ENCODE measurements at places on chromosomes 4 and X. TPM values are rescaled to one million over a fixed set of nuclear protein-coding genes. Genes with fewer than 3 reads are reported as not detected.

DNA sequence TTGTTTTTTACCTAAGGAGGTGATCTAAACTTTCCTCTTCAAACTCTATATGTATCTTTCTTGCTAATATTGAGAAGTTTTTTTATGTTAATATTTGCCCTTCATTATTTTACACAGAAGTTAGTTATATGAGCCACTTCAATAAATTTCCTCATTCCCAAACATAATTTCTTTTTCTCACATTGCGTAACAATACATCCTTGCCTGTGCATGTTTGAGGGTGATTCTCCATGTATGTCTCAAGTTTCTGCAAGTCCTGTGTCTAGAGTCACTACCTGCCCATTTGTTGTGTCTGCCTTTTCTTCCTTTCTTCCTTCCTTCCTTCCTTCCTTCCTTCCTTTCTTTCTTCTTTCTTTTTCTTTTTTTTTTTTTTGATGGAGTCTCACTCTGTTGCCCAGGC lies 2057.9 kb downstream of the PCDH7 start:
- no peak overlapping the region for H3K4me3 ChIP-seq
- no peaks in the 10 kb centered on the region for H3K4me1 ChIP-seq
- no peak overlapping the region for H3K27ac ChIP-seq
- H3K36me3 ChIP-seq: no peaks in the 10 kb centered on the region

DNA sequence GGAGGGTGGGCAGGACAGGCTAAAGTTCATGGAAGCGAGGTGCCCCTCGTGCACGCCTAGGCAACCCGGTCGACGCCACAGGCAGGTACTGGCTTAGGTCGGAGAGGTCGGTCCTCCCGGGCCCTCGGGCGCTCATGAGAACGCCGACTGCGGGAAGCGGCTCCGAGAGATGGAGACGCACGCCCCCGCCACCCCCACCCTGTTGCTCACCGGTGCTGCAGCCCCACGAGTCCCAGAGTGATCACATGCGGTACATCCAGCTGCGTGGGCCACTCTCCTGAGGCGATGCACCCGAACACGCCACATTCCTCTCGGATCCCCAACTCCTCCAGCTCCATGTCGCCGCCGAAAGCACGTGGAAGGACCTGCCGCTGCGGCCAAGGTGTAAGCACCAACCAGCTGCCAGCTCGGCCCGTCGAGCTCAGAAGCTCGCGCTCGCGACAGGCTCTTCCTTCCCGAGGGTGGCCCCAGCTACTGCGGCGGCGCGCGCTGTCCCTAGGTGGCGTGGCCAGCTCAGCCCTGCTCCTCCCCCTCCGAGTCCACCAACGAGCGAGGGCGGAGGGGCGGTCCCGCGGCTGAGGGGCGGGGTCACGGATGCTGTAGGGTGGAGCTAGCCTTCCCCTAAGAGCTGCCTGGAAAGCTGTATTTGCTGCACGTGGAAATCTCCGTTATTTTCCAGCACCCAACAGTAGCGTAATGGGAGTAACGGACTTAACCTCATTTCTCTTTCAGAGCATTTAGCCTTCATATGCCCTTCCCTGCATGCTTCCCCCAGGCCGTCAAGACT lies at the start of gene PPAT:
PPAT (minus strand) TSS at position 476 of the 787 bp plus-strand sequence; CDS start at position 338, 138 bp downstream.
- no peaks in the 10 kb centered on the region for H3K27me3 ChIP-seq
- no peaks in the 10 kb centered on the region for H3K4me1 ChIP-seq
- peak within 1 kb of the TSS; percentile 97 for H3K27ac ChIP-seq
- no peaks in the 10 kb centered on the region for H3K36me3 ChIP-seq
- H3K4me3 ChIP-seq: peak within 1 kb of the TSS; percentile 85
- DNase-seq: peak; percentile 98

DNA sequence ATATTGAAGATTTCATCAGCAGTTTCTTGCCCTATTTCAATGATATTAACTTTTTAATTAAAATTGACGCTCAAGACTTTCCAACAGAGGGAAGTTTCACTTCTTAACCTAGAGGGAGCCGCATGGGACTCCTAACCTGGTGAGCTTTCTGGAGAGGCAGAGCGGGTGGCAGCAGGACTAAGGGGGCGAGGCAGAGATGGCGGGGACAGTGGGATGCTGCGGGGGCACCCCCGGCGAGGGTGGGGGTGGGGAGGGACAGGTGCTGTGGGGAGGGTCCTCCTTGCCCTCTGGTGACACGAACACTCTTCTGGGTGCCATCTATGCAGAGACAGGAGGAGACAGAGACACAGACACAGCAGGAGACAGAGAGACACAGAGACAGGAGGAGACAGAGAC lies 104.4 kb downstream of the ADRA2C start:
- no peaks in the 10 kb centered on the region for H3K36me3 ChIP-seq
- no peak overlapping the region for H3K27ac ChIP-seq
- no peaks in the 10 kb centered on the region for H3K27me3 ChIP-seq
- H3K4me3 ChIP-seq: no peak overlapping the region

DNA sequence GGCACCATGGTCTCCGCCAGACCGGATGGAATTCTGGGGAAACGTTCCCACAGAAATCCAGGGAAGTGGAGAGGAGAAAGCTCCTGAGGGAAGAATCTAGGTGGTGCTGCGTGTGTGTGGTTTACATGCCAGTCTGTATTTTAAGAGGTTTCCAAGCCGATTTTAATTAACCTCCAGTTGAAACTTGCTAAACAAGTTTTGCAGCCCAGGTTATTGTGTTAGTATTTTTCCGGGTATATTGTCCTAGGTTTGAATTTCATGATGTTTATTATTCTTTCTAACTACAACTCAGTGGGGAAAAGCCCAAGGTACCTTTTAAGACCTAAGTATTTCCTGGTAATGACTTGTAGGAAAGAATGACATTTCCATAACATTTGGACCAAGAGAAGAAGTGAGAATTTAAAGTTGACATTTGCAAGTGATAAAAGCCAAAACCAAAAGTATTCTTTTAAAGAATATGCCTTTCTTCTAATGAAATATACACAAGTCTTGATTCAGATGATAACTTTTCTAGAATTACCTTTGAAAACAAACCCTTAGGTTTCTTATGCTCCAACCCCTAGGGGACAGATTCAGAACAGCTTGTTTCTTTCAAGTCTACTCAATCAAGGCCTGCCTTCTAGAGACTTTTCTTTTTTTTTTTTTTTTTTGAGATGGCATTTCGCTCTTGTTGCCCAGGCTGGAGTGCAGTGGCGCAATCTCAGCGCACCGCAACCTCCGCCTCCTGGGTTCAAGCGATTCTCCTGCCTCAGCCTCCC lies 14.6 kb downstream of the SAT1 start:
- H3K27ac ChIP-seq: no peak overlapping the region
- no peak overlapping the region for H3K4me3 ChIP-seq
- no peaks in the 10 kb centered on the region for H3K27me3 ChIP-seq
- no peaks in the 10 kb centered on the region for H3K36me3 ChIP-seq
- DNase-seq: no peak
- H3K4me1 ChIP-seq: no peaks in the 10 kb centered on the region

DNA sequence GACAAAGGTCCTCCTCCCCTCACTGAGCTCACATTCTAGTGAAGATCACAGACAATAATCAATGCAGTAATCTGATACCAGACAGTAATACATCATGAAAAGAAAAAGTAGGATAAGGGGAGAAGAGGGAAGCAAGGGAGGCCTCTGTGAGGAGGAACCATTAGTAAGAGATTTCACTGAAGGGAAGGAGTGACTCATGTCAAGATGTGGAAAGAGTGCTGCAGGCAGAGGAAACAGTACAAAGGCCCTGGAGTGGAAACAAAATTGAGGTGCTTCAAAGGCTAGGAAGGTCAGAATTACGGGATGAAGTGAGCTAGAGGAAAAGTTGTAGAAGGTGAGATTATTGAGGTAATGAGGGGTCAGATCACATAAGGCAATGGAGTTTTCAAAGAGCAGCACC lies 38.1 kb downstream of the LAMTOR3 start:
- H3K27me3 ChIP-seq: no peaks in the 10 kb centered on the region
- DNase-seq: no peak
- H3K27ac ChIP-seq: no peak overlapping the region
- peaks cover 4% of the 10 kb centered on the region for H3K4me1 ChIP-seq
- H3K4me3 ChIP-seq: no peak overlapping the region

DNA sequence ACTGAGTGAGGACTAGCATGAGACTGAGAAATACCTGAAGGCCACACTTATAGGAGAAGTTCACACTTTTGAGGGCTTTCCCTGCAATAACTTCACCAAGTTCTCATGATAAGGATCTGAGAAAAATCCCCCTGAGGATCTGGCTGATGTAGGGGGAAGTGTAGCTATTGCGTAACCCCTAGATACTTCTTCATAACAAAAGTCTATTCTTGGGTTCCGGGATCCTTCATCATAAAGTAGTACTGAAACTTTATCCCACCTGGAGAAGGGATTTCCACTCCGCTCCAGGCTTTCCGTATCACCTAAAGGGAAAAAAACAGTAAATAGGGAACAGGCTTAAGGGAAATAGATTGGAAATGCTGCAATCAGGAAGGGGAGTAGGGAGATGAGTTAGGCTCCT lies 13.3 kb downstream of the USP27X start:
- H3K36me3 ChIP-seq: no peaks in the 10 kb centered on the region
- no peak for DNase-seq
- H3K27ac ChIP-seq: no peak overlapping the region

PDGFC gene
- polyA plus RNA-seq: 13.8 TPM

SLC10A4 gene
- 0.69 TPM for polyA plus RNA-seq

- no peaks in the 10 kb centered on the region for H3K36me3 ChIP-seq
- H3K27me3 ChIP-seq: no peaks in the 10 kb centered on the region
- no peak for DNase-seq
- no peaks in the 10 kb centered on the region for H3K4me1 ChIP-seq
- H3K4me3 ChIP-seq: no peak overlapping the region
Observed at GRCh38 chrX:63718010-63718694, 66.9 kb downstream of the ARHGEF9 start.

DNA sequence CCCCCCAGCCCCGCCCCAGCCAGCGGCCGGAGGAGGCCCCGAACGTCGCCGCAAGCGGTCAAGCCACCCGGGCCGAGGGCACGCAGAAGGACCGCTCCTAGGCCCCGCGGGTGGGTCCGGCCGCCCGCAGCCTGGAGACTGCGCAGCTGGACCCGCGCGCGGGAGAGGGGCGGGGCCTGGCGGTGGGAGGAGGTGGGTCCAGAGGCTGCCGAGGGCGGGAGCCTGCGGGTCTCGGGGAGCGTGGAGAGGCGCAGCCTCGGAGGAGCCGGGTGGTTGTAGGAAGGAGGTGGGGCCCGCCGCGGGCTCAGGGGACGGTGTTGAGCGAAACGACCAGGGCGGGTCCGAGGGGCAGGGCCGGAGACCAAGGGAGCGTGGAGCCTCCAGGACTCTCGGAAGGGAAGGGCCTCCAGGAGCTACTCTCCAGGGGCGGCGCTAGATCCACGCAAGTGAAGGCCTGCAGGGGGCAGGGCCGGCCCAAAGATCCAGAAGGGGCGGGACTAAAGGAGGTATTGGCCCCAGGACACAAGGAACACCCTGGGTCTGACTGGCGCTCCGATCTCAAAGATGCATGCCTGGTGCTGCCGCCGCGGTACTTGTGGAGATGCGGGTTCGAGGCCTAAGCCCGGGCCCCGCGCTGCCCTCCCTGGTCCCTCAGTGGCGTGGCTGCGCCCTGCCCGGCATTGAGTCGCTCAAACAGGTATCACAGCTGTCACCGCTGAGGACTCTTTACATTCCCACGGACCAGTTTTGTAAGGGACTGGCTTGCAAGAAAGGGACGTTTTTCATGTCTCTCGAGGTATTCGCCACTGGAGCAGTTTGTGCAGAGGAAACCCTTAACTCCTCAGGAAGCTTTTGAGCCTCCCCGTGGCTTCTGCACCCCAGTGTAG lies 5.9 kb downstream of the TIMM17B start:
- peak overlapping the region; percentile 80 for H3K27ac ChIP-seq
- DNase-seq: peak; percentile 90
- H3K4me1 ChIP-seq: peaks cover 5% of the 10 kb centered on the region
- peak overlapping the region; percentile 56 for H3K4me3 ChIP-seq
- no peaks in the 10 kb centered on the region for H3K36me3 ChIP-seq
- H3K27me3 ChIP-seq: no peaks in the 10 kb centered on the region

SLC34A2 gene
- 10.0 TPM for polyA plus RNA-seq

- no peak overlapping the region for H3K27ac ChIP-seq
- H3K4me1 ChIP-seq: no peaks in the 10 kb centered on the region
- no peaks in the 10 kb centered on the region for H3K36me3 ChIP-seq
- H3K27me3 ChIP-seq: no peaks in the 10 kb centered on the region
- no peak for DNase-seq
- H3K4me3 ChIP-seq: no peak overlapping the region
Observed at GRCh38 chr4:10737337-10737736, 52.8 kb upstream of the CLNK start.

FAAH2 gene
- polyA plus RNA-seq: 0.51 TPM

DNA sequence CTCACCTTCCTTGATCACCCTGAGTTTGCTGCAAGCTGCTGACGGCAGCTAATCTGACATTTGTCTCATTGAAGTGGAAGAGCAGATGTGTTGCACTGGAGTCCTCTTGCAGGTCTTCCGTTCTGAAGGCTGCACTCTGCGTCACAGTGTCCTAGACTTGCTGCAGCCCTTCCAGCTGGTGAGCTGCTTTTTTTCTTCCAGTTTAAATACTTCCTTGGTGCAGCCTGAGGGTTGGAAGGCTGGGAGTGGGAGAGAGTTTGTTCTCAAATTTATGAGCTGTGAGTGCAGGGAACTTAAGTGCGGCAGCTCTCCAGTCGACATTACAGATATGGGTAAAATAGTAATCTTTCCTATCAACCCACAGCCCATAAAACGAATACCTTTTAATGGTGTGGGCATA lies 303.6 kb upstream of the FAT1 start:
- H3K4me1 ChIP-seq: no peaks in the 10 kb centered on the region
- H3K36me3 ChIP-seq: no peaks in the 10 kb centered on the region
- no peaks in the 10 kb centered on the region for H3K27me3 ChIP-seq
- H3K4me3 ChIP-seq: no peak overlapping the region

DNA sequence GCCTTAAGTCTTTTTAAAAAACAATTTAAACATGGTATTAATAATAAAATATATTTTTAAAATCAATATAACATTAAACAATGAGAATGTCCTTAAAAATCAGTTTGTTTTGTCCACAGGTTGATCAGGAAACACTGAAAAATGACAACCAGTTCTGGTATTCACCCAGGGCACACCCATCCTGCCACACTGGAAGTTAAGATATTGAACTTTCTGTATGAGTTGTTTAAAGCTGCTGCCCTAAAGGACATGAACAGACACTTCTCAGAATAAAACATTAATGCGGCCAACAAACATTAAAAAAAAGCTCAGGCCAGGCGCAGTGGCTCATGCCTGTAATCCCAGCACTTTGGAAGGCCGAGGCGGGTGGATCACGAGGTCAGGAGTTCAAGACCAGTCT lies 15.0 kb upstream of the HOPX start:
- no peaks in the 10 kb centered on the region for H3K27me3 ChIP-seq
- no peak overlapping the region for H3K27ac ChIP-seq
- no peaks in the 10 kb centered on the region for H3K4me1 ChIP-seq
- no peaks in the 10 kb centered on the region for H3K36me3 ChIP-seq

DNA sequence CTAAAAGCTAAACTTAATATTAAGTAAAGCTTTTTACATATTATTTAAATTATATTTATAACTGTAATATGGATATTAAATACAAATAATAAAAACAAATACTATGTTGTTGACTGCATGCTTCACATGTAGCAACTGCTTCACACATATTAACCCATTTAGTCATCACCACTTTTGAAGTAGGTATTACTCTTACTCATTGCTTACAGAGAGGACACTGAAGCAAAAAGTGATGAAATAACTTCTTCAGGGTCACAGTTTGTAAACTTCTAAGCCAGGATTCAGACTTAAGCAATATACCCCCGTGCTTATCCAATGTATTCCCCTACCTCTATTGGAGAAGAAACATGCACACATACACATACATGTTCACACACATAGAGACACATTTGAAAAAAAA lies 166.6 kb downstream of the DKK2 start:
- no peaks in the 10 kb centered on the region for H3K36me3 ChIP-seq
- H3K27ac ChIP-seq: no peak overlapping the region
- H3K27me3 ChIP-seq: no peaks in the 10 kb centered on the region
- H3K4me1 ChIP-seq: no peaks in the 10 kb centered on the region

- H3K4me1 ChIP-seq: peaks cover 6% of the 10 kb centered on the region
- no peak overlapping the region for H3K27ac ChIP-seq
- no peaks in the 10 kb centered on the region for H3K36me3 ChIP-seq
- DNase-seq: no peak
Observed at GRCh38 chr4:152356428-152357034, 179.4 kb downstream of the FBXW7 start.

CSAG3 gene
- 6.0 TPM for polyA plus RNA-seq

All from testis (tissue), 5 donors.